ENCODE measurements at places on chromosomes 3 and 15.

DNA sequence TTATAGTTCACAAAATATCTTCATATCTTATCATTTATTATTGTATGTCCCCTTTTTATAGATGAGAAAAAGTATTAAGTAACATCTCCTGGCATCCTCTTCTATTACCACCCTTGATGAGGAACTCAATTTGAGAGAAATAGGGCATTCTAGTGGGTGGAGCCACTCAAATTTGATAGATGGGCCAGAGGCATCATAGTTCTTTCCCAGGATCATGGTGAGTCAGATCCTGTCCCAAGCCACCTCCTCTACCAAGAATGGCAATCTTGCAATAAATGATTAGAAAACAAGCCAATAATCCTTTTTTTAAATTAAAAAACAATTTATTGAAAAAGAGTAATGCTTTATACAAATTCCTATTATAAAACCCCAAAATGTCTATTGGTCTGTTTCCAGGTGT lies 16.8 kb downstream of the CLDN1 start:
- DNase-seq, result peak; percentile 78
- peak overlapping the region; percentile 80 for H3K27ac ChIP-seq
- H3K4me3 ChIP-seq, result no peak overlapping the region
- H3K4me1 ChIP-seq, result peaks cover 67% of the 10 kb centered on the region
- H3K36me3 ChIP-seq, result no peaks in the 10 kb centered on the region

DNA sequence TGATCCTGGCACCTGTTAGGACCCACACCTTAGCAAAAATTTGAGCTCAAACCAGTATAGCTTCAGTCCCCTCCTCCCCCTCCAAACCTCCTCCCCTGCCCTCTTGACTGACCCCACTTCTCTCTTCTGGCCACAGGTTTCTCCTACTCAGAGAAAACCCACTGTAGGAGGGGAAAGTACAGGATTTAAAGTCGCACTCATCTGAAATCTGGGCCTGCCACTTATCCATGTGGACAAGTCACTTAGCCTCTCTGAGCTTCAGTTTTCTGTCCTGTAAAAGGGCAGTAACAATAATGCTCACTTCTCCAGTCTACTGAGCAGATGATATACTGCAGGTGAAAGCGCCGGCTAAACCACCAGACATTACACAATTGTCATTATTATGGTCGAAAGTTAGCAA lies 142.7 kb downstream of the MEGF11 start:
- H3K4me1 ChIP-seq, result no peaks in the 10 kb centered on the region
- H3K36me3 ChIP-seq, result no peaks in the 10 kb centered on the region
- peaks cover 85% of the 10 kb centered on the region for H3K27me3 ChIP-seq

DNA sequence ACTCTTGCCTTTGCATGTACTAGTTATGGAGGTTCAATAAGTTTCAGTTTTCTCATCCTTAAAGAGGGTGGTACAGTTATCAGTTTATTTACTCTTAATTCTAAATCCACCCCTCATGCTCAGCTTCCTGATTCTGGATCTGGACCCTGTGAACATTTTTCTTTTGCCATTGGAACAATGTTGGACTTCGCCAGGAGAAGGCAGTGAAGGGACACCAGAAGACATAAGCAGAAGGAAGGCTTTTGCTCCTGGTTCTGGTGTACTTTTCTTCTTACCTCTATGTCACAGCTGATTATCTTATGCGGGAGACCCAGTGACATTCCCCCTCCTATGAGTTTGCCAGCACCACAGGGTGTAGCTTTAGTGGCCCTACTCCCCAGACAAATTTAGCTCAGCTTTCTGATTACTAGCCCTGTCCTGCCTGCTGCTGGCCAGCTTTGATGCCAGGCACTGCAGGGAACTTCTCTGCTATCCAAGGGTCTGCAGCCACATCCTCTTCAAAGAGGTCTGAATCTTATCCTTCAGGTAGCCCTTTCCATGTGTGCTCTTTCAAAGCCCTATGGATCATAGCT lies 466.3 kb upstream of the EPHA3 start:
- no peaks in the 10 kb centered on the region for H3K27me3 ChIP-seq
- no peak overlapping the region for H3K27ac ChIP-seq
- no peaks in the 10 kb centered on the region for H3K36me3 ChIP-seq
- H3K4me3 ChIP-seq, result no peak overlapping the region

DNA sequence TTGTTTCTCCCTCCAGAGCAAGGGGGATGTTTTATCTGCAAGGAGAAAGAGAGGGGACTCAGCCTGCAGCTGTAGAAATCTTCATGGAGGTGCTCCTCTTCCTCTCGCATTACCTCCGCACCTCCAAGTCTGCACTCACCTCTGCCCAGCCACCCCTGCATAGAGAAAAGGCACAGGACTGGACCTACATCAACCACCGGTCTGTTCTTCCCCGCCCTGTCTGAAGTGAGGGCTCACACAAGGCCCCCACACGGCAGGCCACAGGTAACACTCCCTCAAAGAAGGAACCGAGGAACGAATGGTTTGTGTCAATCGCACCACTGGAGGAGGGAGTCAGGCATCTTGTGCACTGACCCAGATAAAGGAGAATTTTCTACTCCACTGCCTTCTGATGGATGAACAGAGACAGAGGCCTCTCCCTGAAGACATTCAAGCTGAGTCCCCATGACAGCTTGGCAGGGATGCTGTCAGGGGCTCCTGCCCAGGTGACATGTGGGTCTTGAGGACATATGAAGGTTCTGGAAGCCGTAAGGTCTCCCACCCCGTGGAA lies 260.3 kb downstream of the XXYLT1 start:
- H3K4me3 ChIP-seq, result no peak overlapping the region
- no peak overlapping the region for H3K27ac ChIP-seq
- no peaks in the 10 kb centered on the region for H3K27me3 ChIP-seq
- no peaks in the 10 kb centered on the region for H3K4me1 ChIP-seq
- H3K36me3 ChIP-seq, result no peaks in the 10 kb centered on the region
- DNase-seq, result no peak

GRCh38 chr3:57596495-57597126 lies 533 bp downstream of the ARF4 start:
- H3K27ac ChIP-seq, result peak overlapping the region; percentile 90
- H3K27me3 ChIP-seq, result no peaks in the 10 kb centered on the region
- DNase-seq, result peak; percentile 88
- H3K4me1 ChIP-seq, result peaks cover 28% of the 10 kb centered on the region
- peaks cover 5% of the 10 kb centered on the region for H3K36me3 ChIP-seq

- H3K36me3 ChIP-seq, result no peaks in the 10 kb centered on the region
- no peak for DNase-seq
- no peak overlapping the region for H3K27ac ChIP-seq
- H3K4me3 ChIP-seq, result no peak overlapping the region
- no peaks in the 10 kb centered on the region for H3K27me3 ChIP-seq
Measured at GRCh38 chr15:45384700-45385099, 6.4 kb upstream of the GATM start.

DNA sequence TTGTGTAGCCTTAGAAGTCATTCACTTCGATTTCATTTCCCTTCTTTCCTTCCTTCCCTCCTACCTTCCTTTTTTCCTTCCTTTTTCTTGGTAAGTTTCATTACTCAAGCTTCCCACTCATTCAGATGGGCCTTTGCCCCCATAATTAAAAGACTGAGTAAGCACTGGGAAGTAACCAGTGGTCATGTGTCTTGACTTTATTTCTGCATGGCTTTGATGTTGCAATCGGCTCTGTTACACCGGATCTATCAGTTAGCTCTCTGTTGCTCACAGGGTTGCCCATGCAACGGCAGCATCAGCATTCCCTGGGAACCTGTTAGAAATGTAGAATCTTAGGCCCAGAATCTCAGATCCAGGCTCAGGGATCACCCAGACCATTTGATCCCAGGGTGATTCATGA lies 25.6 kb upstream of the LARS2 start:
- no peaks in the 10 kb centered on the region for H3K36me3 ChIP-seq
- DNase-seq, result peak; percentile 15
- H3K27me3 ChIP-seq, result no peaks in the 10 kb centered on the region
- H3K4me3 ChIP-seq, result no peak overlapping the region
- H3K4me1 ChIP-seq, result no peaks in the 10 kb centered on the region

- peaks cover 20% of the 10 kb centered on the region for H3K4me1 ChIP-seq
- peak overlapping the region; percentile 74 for H3K27ac ChIP-seq
- H3K36me3 ChIP-seq, result no peaks in the 10 kb centered on the region
- peak; percentile 94 for DNase-seq
Measured at GRCh38 chr3:57706462-57706861, 13.6 kb upstream of the DENND6A start.

GRCh38 chr15:50718700-50719125 lies 32.1 kb upstream of the TRPM7 start:
- H3K27ac ChIP-seq, result no peak overlapping the region
- H3K36me3 ChIP-seq, result no peaks in the 10 kb centered on the region
- H3K4me3 ChIP-seq, result no peak overlapping the region
- DNase-seq, result no peak

DNA sequence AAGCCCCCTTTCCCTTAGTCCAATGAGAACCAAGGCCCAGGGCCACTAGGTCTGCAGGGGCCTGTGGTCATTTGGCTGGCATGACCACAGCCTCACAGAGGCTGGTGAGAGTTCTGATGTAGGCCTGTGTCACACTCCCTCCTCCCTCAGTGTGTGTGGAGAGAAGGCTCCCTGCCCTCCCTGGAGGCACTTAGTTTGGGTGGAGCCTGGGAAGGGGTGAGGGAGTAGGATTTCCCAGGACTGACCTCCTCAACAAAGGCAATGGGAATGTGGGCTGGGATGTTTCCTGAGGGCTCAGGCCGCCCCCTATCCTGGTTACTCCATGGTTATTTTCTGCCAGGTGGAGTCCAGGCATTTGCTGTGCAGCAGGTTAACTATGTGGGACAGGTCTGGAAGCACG lies 7.6 kb downstream of the TEX264 start:
- no peaks in the 10 kb centered on the region for H3K27me3 ChIP-seq
- peaks cover 32% of the 10 kb centered on the region for H3K4me1 ChIP-seq
- DNase-seq, result no peak
- H3K27ac ChIP-seq, result no peak overlapping the region
- H3K36me3 ChIP-seq, result peaks cover 7% of the 10 kb centered on the region

- no peak overlapping the region for H3K4me3 ChIP-seq
- no peaks in the 10 kb centered on the region for H3K36me3 ChIP-seq
- no peaks in the 10 kb centered on the region for H3K4me1 ChIP-seq
- DNase-seq, result no peak
- H3K27ac ChIP-seq, result no peak overlapping the region
Measured at GRCh38 chr3:73478858-73479257, 145.9 kb downstream of the PDZRN3 start.

DNA sequence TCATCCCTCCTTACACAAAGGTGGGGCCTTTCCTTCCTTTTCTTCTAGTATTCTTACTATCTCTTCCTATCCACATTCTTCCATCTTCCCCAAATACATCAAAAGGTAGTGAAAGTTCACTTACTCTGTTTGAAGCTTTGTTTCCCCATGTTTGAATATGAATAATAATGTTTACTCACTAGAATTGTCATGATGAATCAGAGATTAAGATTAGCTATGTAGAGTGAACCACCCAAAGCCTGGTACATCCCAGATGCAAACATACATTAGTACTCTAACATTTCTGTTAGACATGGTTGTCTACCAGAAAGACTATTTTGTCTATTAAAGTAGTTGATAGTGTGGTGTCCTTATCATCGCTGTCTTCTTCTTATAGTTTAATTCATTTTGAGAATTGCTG lies 327.1 kb upstream of the TBC1D5 start:
- H3K27ac ChIP-seq, result peak overlapping the region; percentile 84
- no peaks in the 10 kb centered on the region for H3K27me3 ChIP-seq
- H3K36me3 ChIP-seq, result no peaks in the 10 kb centered on the region
- DNase-seq, result no peak
- peaks cover 56% of the 10 kb centered on the region for H3K4me1 ChIP-seq

- H3K27ac ChIP-seq, result no peak overlapping the region
- H3K36me3 ChIP-seq, result no peaks in the 10 kb centered on the region
- no peak for DNase-seq
- H3K4me3 ChIP-seq, result no peak overlapping the region
Measured at GRCh38 chr15:68385240-68385561, 46.8 kb downstream of the ITGA11 start.

GRCh38 chr3:45551214-45552010 lies 43.1 kb upstream of the LIMD1 start:
- peaks cover 71% of the 10 kb centered on the region for H3K4me1 ChIP-seq
- peak; percentile 94 for DNase-seq
- no peak overlapping the region for H3K4me3 ChIP-seq
- no peaks in the 10 kb centered on the region for H3K27me3 ChIP-seq

- DNase-seq, result no peak
- H3K4me3 ChIP-seq, result no peak overlapping the region
- no peaks in the 10 kb centered on the region for H3K36me3 ChIP-seq
- H3K27ac ChIP-seq, result no peak overlapping the region
- H3K4me1 ChIP-seq, result no peaks in the 10 kb centered on the region
Measured at GRCh38 chr3:104520228-104520655, 846.5 kb upstream of the ALCAM start.

DNA sequence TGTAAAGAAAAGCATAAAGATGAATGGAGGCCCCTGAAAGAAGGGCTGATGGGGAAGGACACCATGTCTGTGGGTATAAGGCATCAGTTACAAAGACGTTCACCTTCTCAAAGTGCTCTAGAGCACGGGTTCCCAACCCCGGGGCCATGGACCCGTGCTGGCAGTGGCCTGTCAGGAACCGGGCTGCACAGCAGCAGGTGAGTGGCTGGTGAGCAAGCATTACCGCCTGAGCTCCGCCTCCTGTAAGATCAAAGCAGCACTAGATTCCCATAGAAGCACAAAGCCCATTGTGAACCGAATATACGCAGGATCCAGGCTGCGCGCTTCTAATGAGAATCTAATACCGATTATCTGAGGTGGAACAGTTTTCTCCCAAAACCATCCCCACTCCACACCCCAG lies 25.7 kb downstream of the MYO1E start:
- no peak overlapping the region for H3K27ac ChIP-seq
- H3K27me3 ChIP-seq, result no peaks in the 10 kb centered on the region
- peaks cover 32% of the 10 kb centered on the region for H3K4me1 ChIP-seq
- DNase-seq, result no peak

DNA sequence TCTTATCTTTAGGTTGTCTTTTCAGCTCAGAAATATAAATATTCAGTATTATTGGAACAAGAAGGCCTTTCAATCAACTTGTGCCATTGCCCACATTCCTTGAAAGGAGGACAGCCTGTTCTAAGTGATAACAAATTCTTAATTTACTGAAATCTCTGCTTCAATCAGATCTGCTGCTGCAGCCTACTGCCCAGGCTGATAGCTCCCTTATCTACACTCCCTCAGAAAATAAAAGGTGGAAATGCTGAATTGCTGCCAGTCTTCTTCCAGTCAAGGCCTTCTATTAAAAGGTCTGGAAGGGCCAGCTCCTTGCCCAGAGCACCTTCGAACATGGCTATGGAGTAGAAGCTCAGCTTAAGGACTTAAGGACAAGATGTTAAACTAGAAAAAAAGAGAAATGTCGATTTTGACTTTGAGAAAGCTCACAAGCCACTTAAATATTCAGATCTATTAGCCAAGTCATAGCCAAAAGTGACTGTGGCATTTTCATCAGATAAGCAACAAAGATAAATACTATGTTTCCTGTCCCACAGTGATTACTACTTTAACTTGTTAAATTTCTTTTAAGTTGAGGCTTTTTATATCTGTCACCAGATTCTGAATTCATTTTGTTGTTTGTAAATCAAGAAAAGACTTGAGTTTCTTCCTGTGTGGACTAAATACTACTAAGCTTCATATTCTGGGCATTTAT lies 480.5 kb upstream of the CBLB start:
- H3K4me1 ChIP-seq, result peaks cover 23% of the 10 kb centered on the region
- H3K27me3 ChIP-seq, result no peaks in the 10 kb centered on the region
- no peak overlapping the region for H3K4me3 ChIP-seq
- DNase-seq, result peak; percentile 35
- no peaks in the 10 kb centered on the region for H3K36me3 ChIP-seq

Measured in PC-3 (cell line).